ENCODE measurements at places on chromosomes 16 and 17. TPM values are rescaled to one million over a fixed set of nuclear protein-coding genes. Genes with fewer than 3 reads are reported as not detected.

- no peak for DNase-seq
These were observed 180.8 kb downstream of the ENGASE start for GRCh38 chr17:79255456-79255855.

DNA sequence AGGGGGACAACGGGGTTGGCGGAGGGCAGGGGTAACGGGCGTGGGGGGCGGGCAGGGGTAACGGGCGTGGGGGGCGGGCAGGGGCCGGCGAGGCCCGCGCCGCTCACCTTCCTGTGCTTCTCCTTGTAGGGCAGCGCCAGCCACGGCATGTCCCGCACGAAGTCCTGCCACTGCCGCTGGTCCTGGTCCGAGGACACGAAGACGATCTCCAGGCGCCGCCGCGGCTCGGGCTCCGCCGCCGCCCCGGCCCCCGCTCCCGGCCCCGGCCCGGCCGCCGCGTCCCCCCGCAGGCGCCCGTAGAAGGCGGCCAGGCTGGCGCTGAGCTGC is 401 bp downstream of the NXN start:
- DNase-seq, result no peak

- no peak for DNase-seq
These were observed 36.2 kb downstream of the ABR start for GRCh38 chr17:1143573-1143972.

GRCh38 chr16:46974352-46974751 is 878 bp upstream of the DNAJA2 start:
- no peak for DNase-seq

Gene SDR42E2
- 0.15 TPM for total RNA-seq

Gene INCA1
- total RNA-seq, result 1.6 TPM

Gene PRSS27
- 0.92 TPM for total RNA-seq

GRCh38 chr17:74457146-74457819 is 9.2 kb upstream of the CD300A start:
- peak; percentile 69 for DNase-seq

DNA sequence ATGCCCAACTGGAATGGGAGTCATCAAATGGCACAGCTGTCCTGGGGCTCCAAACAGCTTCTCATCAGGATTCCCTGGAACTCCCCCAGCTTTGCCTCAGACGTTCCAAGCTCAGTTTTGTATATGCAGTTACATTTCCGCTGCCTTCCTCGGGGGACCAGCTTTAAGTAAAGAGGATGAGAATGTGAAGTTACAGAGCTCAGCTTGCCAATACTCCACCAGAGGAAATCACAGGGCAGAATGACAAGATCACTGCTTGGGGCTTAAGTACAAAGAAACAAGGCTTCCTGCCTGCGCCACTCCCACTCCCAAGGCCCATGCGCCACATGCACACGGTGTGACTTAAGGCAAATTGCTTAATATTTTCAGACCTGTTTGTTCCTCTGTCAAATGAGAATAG is 272.4 kb upstream of the CDH11 start:
- DNase-seq, result no peak

DNA sequence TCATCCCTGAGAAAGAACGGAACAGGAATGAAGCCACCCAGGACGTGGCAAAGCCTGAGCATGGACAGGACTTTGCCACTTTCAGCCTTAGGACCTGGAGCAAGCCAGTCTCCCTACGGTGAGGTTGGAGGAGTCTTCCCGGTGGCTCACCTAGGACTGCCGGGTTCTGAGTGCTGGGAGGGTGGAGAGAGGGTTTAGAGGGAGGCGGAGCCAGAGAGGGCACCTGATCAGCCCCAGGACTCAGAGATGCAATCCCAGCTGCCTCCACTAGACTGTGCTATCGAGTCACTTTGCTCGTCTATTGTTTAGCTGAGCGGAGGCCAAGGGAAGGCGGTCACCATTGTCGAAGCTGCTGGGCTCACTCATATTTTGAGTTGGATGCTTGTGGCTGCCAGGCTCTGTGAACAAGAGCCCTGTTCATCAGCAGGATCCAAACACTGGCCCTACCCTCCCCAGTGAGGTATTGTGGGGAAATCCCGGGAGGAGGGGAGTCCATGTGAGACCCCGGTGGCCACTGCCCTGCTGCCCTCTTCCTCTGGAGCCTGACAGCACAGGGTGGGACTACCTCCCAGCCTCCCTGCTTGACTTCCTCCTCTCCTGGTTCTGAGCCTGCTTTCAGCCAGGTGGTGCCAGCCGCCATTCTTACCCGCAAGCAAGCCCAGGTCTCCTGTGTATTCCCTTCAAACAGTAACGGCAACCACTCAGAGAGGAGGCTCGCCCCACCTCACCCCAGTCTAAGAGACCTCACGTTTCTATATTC is 7.0 kb downstream of the KRT14 start:
- DNase-seq, result peak; percentile 48

- DNase-seq, result no peak
These were observed 18.7 kb upstream of the CCL2 start for GRCh38 chr17:34236281-34236892.

GRCh38 chr16:69376393-69377059 is 9.3 kb downstream of the TERF2 start:
- DNase-seq, result no peak

GRCh38 chr17:4443476-4443875 is 9.7 kb downstream of the SPNS3 start:
- no peak for DNase-seq

DNA sequence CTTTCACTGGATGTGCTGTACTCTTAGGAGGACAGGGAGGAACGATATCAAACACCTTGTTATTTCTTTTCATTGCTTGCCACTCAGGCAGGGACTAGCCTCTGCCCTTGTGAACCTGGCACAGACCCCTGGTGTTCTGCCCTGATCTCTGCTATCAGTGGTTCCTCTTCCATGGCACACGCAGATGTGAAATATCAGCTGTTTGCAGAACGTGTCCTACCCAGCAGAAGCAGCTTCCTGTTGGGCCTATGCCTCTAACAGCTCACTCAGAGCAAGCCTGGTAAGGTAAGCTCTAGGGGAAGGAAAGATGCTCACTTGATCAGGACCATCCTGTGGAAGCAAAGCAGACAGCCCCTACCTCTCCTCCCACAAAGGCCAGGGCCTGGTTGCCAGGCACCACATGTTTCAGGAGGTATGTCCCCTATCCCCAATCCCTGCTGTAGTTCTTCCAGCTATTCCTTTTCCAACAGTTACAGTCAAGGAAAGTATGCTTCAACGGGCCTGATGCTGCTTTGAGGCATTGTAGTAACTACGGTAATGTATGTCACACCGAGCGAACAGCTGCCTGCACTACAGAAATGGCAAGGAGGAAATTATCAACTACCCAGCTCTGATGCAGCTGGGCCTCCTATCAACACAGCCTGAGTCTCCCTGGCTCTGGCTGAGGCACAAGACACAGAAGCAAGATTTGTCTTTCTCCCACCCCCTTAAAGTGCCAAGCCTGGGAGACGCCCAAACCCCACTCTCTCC is 41.3 kb upstream of the GFOD2 start:
- no peak for DNase-seq

Gene MAFG
- 18.0 TPM for total RNA-seq

DNA sequence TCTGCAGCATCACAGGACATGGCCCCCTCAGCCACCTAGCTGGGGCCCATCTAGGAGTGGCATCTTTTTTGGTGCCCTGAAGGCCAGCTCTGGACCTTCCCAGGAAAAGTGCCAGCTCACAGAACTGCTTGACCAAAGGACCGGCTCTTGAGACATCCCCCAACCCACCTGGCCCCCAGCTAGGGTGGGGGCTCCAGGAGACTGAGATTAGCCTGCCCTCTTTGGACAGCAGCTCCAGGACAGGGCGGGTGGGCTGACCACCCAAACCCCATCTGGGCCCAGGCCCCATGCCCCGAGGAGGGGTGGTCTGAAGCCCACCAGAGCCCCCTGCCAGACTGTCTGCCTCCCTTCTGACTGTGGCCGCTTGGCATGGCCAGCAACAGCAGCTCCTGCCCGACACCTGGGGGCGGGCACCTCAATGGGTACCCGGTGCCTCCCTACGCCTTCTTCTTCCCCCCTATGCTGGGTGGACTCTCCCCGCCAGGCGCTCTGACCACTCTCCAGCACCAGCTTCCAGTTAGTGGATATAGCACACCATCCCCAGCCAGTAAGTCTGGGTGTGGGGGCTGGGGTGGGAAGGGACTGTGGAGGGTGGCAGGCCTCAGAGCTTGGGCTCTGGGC is 22.0 kb downstream of the RARA start:
- DNase-seq, result no peak

DNA sequence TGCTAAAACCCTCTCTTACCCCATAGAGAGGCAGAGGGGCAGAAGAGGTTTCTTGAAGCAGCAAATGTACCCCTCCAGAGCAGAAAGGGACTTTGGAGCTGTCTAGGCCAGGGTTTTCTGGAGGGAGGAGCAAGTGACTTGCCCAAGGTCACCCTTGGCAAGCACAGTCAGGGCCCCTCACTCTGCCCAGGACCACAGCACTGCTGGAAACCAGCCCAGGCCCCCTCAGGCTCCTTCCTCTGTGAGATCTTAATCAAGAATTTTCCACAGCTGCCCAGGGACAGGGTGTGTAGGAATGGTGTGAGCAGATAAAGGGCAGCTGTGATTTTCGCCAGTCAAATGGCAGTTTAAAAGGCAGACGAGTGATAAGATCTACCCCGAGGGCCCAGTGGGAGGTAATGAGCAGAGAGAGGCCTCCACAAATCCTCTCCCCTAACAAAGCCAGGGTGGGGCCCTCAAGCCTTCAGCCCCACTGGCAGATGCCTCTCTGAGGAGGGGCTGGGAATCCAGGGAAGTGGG is 3.9 kb upstream of the SLC12A3 start:
- DNase-seq, result no peak

DNA sequence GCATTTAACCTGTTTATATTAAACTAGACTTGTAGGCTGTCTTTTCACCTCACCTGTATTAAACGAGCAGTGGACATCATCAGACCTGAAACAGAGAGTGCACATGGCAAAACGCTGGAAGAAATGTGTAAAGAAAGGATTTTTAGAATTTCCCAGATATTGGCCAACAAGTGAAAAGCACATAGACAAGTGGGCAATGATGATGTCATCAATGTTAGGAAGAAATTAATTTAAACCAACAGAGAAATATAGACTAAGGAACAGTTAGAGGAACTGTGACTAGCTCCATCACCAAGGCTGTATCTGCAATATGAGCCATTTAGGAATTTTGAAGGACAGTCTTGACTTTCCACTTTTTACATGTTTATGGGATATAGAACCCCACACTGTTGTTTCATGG is 67.1 kb upstream of the SLC12A3 start:
- DNase-seq, result no peak

GRCh38 chr16:81515281-81515680 is 70.7 kb downstream of the CMIP start:
- DNase-seq, result no peak

Gene IQCK
- 16.0 TPM for total RNA-seq

DNA sequence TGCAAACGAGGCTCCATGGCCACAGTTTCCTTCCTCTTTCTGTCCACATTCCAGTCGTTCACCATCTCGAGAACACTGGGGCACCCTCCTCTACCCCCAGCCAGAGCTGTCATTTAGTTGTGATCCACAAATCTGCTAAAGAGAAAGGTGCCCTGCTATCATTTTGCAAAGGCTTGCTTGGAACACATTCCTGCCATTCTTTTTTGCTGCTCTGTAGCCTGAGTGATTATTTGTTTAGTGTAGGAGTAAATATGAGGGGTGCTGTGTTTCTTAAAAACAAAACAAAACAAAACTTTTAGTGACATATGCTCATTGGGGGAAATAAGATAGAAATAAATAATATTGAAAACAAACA is 166.7 kb downstream of the PRKCA start:
- DNase-seq, result no peak

Gene EVPLL
- total RNA-seq, result not detected

Gene MYH1
- total RNA-seq, result not detected

DNA sequence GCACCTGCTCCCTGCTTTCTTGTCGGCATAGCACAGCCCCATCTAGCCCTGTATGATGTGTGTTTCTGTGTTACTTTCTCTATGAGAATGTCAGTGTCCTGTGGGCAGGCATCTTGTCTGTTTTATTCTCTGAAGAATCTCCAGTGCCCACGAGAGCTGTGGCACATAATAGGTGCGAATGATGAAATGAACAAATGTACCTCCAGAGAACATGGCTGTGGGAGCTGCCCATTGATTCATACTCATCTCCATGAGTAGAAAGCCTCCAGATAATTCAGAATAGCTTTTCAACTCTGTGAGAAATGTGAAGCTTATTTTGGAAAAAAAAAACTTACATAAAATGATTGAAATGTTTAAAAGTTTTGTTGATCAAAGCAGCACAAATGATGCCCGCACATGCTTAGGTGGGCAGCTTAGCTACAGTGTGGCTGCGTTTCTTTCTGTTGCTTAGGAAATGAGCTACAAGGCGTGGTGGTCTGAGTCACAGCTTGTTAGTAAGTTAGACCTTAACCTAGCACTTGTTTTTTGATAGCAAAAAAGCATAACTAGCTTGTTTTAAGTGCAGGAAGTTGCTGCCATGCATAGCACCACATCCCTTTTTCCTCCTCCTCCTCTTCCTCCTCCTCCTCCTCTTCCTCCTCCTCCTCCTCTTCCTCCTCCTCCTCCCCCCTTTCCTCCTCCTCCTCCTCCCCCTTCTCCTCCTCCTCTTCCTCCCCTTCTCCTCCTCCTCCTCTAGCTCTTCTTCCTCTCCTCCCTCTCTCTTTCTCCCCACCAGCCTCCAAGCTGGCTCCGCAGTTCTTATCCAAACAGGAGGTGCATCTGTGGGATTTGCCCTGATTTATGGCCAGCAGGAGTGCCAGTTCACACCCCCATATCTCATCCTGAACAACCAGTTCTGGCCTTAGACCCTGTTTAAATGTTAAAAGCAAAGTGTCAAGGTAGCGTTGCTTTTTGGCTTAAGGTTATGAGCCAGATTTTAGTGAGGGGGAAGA is 221.5 kb downstream of the IRF8 start:
- DNase-seq, result no peak

GRCh38 chr17:78820841-78821240 is 19.8 kb downstream of the USP36 start:
- DNase-seq, result no peak

DNA sequence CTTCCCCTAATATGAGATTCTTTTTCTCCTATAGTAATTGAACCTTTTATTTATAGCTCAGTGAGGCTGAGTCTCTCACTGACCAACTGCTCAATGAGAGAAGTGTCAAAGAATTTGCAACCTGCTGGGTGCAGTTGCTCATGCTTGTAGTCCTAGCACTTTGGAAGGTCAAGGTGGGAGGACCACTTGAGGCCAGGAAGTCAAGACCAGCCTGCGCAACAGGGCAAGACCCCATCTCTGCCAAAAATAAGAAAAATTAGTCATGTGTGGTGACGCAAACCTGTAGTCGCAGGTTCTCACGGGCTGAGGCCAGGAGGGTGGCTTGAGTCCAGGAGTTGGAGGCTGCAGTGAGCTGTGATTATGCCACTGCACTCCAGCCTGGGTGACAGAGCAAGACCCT is 30.9 kb upstream of the CRYBA1 start:
- no peak for DNase-seq
